Esophagus muscularis mucosa (tissue), 4 donors: ENCODE measurements at places on chromosomes 6 and 20.

DNA sequence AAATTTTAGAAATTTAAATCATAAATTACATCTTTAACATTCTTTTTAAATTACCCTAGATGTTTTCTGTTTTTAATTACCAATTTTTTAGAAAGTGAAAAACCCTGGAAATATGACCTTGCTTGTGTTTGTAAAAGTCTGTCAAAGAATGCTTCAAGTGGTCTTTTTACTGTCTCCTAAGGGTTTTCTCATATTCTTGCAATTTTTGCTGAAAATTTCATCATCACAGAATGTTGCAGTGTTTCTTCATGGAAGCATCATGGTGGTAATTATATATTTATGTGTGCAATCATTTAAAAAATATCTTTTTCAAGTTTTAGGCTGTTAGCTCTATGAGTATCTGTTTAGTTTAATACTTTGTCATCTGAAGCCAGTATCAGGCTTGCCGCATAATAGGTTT lies 178.2 kb downstream of the HDGFL1 start:
- no peak for DNase-seq

DNA sequence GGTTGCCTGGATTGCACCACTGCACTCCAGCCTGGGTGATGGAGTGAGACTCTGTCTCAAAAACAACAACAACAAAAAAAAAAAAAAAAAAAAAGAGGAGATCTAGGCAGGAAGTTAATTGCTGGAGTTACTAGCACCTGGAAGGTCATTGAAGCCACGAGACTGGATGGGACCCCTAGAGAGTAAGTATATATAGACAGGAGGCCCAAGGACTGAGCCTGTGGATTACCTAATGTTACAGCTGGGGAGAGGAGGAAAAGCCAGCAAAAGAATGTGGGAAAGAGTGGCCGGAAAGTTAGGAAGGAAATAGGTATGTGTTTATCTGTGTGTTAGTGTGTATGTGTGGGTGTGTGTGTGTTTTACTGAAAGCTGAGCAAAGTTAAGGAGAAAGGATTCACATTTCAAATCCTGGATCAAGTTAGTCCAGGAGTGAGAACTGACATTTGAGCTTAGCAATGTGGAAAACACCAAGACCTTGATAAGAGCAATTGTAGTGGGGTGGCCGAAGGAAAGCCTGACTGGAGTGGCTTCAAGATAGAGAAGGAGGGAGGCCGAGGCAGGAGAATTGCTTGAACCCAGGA lies 38.4 kb downstream of the ANKRD6 start:
- no peak for DNase-seq

DNA sequence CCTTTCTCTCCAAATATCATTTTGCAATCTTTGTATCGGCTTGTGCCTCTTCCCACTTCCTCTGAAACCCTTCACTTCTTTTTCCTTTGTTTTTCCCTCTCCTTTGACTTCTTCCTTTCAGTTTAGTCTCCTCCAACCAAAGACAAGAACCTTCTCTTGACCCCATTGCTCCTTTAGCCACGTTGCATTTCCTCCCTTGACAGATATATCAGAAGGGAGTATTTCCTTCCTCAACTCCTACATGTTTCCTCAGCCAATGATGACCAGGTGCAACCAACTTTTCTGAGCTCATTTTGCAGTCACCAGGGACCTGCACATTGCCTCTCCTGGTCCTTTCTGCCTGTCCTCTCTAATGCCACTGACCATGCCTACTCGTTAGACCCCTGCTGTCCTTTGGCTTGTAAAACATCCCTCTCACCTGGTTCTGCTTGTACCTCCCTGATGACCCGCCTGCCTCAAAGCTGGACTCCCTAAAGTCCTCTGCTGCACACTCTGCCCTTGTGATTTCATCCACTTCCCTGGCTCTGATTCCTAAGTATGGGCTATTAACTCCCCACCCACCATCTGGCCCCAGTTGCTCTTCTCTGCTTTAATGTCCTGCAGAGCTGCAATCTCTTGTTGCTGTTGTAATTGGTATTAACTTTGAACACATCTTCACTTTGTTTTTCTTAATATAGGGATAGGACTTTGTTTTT lies 27.4 kb downstream of the SLC22A16 start:
- no peak for DNase-seq

GRCh38 chr6:1468126-1468525 lies 78.8 kb downstream of the FOXF2 start:
- no peak for DNase-seq

DNA sequence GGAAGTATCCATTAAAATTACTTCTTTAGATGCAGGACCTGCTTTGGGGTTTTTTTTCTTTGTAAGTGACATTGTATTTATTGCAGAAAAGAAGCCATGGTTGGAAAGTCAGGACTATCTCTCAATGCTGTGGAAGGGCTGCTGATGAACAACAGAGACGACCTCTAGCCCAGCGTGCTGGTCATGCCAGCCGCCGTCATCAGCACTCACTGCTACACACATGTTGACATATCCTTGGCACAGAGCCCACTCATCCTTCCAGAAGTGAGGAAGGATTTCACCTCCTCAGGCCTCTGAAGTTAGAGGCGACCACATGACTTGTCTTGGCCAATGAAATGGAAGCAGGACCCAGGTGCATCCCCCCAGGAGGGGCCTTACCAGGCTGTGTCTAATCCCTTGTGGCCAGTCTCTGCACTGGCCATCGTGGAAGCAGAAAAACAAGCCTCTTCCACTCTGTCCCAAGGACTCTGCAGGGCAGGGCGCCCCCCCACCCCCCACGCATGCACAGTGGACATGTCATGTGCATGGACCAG lies 343.5 kb downstream of the TAF4 start:
- DNase-seq, result no peak

- no peak for DNase-seq
These were observed 10.3 kb downstream of the C20orf203 start for GRCh38 chr20:32663335-32664011.

DNA sequence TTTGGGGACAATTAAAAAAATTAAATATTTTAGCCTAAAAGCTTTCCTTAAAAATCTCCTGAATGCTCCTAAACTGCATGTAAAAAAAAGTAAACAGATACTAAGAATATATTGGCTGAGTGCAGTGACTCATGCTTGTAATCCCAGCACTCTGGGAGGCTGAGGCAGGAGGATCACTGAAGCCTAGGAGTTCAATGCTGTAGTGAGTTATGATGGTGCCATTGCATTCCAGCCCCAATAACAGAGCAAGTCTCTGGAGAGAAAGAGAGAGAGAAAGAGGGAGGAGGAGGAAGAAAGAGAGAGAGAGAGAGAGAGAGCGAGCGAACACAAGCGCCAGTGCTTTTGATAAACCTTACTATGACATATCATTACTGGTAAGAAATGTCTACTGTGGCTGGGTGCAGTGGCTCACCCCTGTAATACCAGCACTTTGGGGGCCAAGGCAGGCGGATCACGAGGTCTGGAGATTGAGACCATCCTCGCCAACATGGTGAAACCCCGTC lies 58.8 kb downstream of the FKBP5 start:
- no peak for DNase-seq

- no peak for DNase-seq
These were observed 213.5 kb downstream of the RFPL4B start for GRCh38 chr6:112560651-112561050.

- no peak for DNase-seq
These were observed 8.4 kb upstream of the GPSM3 start for GRCh38 chr6:32200711-32201475.

GRCh38 chr6:36430351-36430750 lies 12.3 kb downstream of the PXT1 start:
- no peak for DNase-seq

DNA sequence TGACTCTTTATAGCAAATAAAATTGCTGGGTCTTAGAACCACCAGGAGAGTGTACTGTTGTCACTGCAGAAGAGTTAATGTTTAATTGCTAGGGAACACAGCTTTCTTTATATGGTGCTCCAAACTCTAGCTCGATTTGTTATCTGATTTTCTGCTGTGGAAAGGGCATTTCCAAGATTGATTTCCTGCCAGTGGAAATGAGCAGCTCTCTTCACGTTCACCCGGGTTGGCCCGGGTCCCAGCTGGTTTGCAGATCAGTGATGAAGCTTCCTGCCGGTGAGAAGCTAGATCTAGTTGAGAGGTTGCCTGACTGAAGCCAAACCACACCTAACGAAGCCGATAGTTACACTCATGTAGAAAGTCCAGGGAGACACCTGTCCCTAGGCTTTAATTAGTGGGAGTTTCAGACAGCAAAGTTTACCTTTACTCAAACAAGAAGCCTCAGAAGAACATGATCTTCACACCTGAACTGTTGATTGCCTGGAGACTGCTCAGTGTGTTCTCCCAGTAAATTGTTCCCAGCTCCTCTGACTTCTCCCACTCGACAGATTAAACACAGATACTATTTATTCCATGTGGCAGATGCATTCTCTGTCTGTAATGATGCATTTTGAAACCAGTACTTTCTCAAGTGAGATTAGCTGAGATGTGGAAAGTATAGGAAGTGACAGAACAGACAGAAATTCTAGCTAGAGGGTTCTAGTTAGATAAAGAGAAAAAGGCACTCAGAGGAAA lies 27.8 kb downstream of the PAQR8 start:
- no peak for DNase-seq

- DNase-seq, result no peak
These were observed 44.1 kb downstream of the SCP2D1 start for GRCh38 chr20:18857640-18858039.

- no peak for DNase-seq
These were observed 139.2 kb downstream of the BACH2 start for GRCh38 chr6:90157441-90157840.

DNA sequence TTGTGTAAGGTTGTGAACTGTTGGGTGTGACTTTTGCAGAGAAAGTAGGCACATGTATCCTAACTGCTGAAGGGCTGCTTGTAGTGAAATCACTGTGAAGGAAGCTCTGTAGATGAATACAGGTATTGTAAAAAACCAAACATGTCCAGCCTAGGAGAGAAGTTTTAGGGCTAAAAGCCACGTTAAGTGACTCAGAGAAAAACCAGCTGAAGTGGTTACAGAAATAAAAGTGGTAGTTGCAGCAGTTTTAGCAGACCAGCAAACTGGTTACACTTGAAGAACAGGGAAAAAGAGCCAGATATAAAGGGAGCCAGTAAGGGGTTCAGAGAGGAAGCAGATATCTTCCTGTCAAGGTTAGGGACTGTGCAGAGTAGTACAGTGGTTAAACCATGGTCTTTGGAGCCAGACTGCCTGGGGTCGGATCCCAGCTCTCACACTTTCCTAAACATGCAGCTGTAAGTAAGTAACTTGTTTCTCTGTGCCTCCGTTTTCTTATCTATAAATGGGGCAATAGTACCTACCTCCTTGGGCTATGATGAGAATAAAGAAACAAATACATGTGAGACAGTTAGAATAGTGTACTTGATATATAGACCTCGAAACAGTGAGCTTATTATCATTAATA lies 33.8 kb upstream of the RNF8 start:
- no peak for DNase-seq

- DNase-seq, result no peak
These were observed 82.1 kb downstream of the ADAT2 start for GRCh38 chr6:143368426-143368825.

DNA sequence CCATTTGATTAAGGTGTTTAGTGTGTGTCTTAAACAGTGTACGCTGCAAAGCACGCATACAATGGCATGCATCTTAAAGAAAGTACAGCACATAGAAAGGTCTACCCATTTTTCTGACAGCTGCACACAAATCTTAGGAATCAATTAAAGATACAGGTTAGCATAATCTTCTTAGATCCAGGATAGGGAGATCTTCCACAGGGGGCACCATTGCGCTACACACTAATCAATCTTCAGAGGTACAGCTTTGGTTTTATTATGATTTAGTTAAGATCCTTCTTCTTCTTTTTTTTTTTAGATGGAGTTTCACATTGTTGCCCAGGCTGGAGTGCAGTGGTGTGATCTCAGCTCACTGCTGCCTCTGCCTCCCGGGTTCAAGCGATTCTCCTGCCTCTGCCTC lies 63.7 kb upstream of the BEND3 start:
- DNase-seq, result no peak

DNA sequence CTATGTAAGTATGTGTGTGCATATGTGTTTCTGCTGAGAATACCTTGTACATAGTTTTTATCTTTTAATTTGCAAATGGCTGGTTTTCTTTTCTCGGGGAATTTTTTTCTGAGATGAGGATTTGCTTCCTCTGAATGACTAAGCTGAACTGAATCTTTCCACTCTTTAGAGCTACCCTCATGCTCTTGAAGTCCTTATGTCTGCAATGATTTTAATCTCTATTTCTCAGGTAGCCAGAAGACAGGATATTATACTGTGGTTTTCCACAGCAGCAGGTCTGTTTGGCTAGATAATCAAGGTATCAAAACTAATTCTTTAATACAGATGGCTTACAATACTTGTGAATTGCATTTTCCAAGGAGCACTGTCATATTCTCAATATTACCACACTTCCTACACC lies 114.7 kb downstream of the PLCB1 start:
- no peak for DNase-seq

DNA sequence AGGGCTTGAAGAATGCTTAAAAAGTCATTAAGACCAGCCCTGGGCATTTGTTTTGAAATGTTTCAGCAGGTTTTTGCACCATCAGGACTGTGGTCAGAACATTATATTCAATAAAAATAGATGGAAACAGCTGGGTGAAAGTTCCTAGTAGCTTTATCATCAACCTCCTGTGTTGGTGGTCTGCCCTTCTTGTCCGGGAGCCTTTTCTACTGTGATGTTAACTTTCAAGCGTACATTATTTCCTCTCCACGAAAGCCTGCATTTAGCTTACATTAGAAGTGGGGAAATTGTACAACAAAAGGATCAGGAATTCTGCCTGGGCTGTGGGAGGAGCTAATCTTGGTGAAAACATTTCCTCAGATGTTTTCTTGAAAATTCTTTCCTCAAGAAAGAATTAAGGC lies 71.1 kb downstream of the LAMA4 start:
- DNase-seq, result no peak

GRCh38 chr20:44003609-44004008 lies 89.0 kb downstream of the TOX2 start:
- no peak for DNase-seq

DNA sequence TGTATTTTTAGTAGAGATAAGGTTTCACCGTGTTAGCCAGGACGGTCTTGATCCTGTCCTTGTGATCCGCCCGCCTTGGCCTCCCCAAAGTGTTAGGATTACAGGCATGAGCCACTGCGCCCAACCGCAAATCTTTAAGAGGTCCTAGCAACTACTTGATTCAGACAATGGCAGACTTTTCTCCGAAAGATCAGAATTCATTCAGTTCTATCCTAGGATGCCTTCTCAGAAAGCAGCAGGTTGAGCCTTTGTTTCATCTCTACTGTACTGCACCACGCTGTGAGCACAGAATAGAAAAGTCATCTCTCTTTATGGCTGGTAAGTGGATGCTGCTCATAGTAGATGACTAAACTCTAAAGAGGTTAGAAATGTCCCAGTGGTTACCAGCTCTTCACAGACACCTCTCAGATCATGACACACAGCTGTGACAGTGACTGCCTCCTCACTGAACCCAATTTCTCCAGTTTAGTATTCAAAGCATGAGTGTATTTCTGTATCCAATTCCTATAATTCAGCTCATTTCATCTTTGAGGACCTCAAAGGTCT lies 6.0 kb upstream of the HSF2 start:
- DNase-seq, result no peak
